ENCODE measurements at places on chromosomes 6 and 20.
A peak's percentile ranks its signal among the peaks of the same experiment; 100 is the strongest.

- DNase-seq: peak; percentile 50
These were observed 25.6 kb upstream of the FUCA2 start for GRCh38 chr6:143536866-143537691.

GRCh38 chr20:2538356-2538755 is 2.0 kb downstream of the TMC2 start:
- DNase-seq: no peak

GRCh38 chr6:41633056-41633634 is 5.1 kb upstream of the MDFI start:
- DNase-seq: no peak

DNA sequence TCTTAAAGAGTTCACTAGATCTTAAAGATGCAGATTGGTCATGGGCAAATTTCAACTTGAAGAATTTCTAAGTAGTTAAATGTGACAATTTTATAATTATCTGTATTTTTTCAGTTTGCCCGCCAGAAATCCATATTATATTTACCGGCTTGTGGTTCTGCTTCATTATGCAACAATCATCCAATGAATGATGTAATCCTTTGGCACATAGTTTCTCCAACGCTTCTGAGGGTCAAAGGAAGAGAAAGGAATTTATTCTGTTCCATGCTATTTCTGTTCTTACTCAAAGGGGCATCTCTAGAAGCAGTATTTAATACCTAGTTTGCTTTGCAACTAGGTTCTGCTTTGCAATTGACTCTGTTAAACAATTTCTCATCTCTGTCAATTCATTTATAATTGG is 359.3 kb upstream of the PLCB4 start:
- DNase-seq: no peak

DNA sequence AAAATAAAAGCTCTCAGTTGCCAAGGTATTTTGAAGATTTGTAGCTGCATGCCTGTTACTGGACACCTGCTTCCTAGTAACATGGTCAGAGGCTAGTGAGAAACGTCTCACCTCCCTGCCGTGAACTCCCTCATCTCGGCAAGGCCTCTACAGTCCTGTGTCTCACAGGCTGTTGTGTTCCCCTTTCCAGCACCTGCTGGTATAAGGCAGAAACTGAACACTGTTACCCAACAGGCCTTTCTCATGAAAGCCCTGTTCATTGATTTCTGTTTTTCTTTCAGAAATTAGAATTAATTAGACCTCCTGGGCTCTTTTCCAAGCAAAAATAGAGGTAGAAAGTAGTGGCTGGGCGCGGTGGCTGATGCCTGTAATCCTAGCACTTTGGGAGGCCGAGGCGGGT is 17.6 kb upstream of the SRSF3 start:
- no peak for DNase-seq

Measured in activated effector memory CD4-positive, alpha-beta T cell treated with Interleukin-2 at 50 U/mL for 16 hours (primary cell).